ENCODE measurements at places on chromosomes 1 and 21. TPM values are rescaled to one million over a fixed set of nuclear protein-coding genes. Genes with fewer than 3 reads are reported as not detected.

DNA sequence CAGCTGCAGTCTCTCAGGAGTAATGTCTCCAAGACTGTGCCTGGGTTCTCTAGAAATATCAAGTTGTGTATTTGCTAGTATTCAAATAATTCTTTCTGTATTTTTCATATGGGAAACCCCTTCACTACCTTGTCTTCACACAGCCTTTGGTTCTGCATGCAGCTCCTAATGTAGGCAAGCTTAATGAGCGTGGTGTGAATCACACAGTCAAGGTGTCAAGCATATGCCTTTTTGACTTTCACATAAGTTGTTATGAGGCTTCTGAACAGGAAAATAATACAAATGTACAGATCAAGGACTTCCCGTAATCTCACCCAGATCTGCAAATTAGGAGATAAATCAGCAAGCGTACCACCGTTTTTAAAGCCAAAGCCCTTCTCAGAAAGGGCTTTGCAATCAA is at the start of gene FCRL3:
TSS of gene FCRL3 (minus strand) at position 38 of the 400 bp plus-strand sequence. CDS start 280 bp downstream, outside the sequence.
- DNase-seq: no peak

GRCh38 chr1:50423670-50424000 is 392 bp upstream of the DMRTA2 start:
- DNase-seq: no peak

GRCh38 chr1:6454856-6455751 is 10.9 kb downstream of the TNFRSF25 start:
- no peak for DNase-seq

- no peak for DNase-seq
These were observed 450.0 kb downstream of the USP25 start for GRCh38 chr21:16179773-16180172.

GRCh38 chr1:212586206-212587015 is 22.1 kb upstream of the ATF3 start:
- no peak for DNase-seq

DNA sequence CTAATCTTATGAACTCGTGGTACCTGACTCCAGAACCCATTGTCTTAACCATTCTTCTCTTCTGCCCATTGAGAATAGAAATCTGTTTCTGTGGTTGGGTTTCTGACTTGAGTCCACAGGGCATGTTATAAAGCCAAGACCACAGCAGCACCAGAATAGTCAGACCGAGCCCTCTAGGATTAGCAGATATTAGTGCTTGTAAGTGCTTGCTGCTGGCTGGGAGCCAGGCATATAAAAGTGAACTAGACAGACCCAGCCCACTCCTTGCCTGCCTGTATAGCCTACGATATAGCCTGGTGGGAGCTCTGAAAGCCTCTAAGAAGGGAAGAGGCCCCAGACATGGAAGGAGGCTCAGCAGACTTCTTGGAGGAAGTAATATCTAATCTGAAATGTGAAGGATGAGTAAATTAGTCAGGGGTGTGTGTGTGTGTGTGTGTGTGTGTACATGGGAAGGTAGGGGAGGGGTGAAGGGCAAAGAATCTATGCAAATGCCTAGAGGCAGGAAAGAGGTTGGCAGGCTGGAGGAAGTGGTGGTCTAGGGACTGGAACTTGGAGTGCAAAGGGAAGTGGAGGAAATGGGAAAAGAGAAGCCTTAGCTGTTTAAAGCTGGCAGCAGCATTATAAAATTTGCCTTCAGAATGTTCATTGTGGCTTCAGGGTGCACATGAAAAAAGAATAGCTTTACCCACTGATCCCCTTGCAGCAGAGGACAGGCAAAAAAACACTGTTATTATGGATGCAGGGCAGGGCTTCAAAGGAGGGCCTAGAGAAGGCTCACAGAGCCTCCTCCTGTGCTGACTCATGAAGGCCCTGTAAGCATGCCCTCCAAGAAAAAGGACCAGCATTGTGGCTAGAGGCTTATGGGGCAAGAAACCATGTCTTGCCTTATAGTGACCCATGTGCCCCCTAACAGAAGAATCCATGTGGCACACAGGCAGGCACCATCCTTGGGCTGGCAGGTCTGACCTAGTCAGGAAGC is 169.2 kb downstream of the LMX1A start:
- DNase-seq: no peak

DNA sequence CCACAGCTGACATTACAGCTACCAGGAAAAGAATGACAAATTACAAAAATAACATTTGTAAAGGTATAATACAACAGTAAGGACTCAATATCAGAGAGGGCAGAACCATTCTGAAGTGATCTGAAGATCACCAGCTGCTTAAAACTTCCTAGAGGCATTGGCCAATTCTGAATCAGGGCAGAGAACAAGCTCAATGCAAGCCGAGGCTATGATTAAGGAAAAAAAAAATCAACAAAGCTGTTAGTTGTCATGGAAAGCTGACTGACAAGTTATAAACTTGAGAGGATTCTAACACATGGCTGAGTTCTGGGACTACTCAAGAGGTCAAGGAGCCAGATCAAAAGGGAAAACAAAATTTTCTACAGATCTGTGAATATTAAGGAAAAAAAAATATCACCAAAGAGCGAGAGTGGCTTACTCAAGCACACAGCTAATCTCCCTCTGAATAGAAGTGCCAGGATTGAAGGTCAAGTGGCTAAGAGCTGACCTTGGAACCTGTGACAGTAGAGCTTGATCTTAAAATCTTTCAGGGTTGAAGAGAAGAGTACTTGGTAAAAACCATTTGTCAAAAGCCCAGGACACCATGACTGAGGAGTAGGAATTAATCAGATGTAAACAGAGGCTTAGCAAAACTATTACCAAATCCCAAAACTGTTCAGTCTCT is 383.4 kb downstream of the USP25 start:
- no peak for DNase-seq

GRCh38 chr1:71823708-71824305 is 458.5 kb downstream of the NEGR1 start:
- DNase-seq: no peak

- no peak for DNase-seq
These were observed 2.8 kb upstream of the ADORA1 start for GRCh38 chr1:203124546-203125317.

GRCh38 chr1:119090250-119090649 is 50.2 kb downstream of the WARS2 start:
- DNase-seq: no peak

DNA sequence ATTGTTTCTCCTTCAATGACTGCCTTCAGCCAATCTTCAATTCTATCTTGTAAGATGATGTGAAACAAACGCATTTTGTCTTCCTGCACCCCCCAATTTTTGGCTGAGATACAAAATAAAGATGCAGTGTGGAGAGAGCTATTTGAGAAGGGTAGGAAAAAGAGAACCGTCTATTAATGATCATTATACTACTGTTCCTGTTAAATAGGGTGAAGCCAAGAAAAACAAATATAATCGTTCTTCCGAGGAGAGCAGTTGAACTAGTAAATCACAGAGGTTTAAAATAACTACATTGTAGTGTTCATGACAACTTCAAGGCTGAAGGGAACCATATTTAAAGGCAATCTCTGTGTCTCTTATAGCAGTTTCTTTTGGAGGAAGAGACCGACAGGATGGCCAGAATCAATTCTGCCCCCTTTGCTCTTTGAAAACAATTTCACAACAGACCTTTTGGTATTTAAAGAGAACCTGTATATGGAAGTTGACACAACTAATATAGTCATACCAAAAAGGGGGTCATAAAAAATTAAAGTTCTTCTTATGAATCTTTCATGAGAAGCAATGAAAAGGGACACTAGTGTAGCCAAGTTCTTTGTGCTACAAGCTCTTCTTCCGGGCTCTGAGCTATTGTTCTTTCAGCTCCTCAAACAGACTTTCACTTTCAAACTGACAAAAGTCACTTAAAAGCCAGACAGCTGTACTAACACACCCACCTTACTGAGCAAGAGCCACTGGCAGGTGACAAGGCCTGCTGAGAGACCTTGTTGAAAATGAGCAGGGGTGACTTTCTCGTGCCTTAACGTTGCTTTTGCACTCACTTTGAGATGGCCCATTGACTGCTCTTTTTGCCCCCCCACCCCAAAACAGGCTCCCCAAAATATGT is 30.9 kb downstream of the PROX1 start:
- DNase-seq: no peak

GRCh38 chr1:212737559-212737958 is 37.9 kb upstream of the BATF3 start:
- DNase-seq: no peak

- no peak for DNase-seq
These were observed 36.5 kb downstream of the SYF2 start for GRCh38 chr1:25195835-25196234.

DNA sequence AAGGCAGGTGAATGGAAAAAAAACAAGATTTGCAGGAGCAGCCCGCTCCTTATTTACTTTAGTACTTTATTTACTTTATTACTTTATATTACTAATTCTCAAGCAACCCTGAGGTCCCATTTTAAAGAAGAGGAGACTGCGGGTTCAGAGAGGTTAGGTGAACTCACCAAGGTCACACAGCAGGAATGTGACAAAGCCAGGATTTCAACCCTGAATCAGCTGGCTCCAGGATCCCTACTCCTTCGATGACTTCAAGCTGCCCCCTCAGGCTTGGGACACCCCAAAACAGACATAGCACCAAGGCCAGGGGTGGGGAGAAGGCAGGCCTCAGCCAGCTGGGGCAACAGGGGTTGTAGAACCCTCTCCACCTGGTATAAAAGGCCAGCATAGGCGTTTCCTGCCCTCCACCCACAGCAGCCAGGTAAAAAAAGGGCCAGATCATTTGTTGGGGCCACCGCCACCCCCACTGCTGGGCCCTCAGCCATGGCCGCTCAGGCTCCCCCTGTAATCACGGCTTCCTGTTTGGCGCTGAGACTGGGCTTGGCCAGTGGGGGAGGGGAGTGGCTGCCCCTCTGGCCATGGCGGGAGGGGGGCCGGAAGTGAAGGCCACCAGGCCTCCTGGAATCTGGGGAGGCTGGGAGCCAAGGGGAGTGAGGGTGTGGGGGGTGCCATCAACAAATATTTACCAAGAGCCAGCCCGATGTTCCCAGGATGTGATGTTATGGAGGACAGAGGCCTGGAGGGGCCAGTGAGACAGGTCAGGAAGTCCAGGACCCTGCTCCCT is 6.6 kb downstream of the SDC3 start:
- peak; percentile 66 for DNase-seq

DNA sequence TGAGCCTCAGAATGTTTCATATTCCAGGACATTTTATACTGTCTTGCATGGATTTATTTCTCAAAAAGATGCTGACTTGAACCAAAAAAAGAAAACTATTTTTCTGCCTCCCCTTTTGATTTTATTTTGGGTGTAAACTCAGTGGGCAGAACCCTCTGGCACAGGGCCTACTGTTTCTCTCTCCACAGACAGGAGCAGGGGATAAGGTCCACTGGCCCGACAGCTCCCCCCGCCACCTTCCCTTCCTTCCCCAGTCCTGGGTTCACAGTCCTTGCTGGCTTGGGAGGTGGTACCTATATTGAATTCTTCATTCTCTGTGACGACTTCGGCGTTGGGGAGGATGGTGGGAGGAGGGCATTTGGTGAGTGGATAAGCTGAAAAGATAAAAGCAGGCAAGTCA is 114.3 kb downstream of the ZSCAN20 start:
- no peak for DNase-seq

DNA sequence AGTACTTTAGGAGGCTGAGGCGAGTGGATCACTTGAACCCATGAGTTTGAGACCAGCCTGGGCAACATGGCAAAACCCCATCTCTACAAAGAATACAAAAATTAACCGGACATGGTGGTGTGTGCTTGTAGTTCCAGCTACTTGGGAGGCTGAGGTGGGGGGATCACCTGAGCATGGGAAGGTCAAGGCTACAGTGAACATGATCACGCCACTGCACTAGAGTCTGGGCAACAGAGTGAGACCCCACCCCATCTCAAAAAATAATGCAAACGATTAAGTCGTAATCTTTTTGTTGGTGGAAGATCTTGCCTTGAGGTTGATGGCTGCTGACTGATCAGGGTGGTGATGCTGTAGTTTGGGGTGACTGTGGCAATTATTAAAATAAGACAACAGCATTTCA is 6.3 kb downstream of the RCAN3 start:
- no peak for DNase-seq

GRCh38 chr1:182213163-182213562 is 151.7 kb upstream of the ZNF648 start:
- no peak for DNase-seq

DNA sequence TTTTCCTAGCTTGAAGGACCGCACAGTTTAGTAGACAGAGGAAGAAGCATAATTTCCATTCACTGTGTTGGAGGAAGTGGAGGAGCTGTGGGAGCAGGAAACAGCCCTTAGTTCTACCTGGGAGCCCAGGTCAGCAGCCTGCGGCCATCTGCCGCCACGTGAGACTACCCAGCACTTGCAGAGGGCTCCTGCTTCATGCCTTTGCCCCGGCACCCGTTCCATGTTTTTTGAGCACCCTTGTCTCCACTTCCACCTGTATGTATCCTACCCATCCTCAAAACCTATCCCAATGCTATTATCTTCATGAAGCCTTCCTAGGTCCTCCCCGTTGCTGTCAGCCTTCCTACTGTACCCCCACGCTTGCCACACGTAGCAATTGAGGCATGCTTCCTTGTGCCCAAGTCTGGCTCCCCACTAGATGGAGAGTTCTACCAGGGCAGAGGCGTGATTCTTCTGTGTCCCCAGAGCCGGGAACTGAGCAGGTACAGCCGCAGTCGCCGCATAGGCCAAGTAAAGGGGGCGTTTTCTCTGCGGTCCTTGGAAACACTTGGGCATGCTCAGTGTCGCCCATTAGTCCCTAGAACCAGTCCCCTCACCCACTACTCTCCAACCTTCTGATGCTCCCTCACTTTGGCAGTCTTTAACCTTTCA is 1.9 kb downstream of the SLC6A9 start:
- no peak for DNase-seq

DNA sequence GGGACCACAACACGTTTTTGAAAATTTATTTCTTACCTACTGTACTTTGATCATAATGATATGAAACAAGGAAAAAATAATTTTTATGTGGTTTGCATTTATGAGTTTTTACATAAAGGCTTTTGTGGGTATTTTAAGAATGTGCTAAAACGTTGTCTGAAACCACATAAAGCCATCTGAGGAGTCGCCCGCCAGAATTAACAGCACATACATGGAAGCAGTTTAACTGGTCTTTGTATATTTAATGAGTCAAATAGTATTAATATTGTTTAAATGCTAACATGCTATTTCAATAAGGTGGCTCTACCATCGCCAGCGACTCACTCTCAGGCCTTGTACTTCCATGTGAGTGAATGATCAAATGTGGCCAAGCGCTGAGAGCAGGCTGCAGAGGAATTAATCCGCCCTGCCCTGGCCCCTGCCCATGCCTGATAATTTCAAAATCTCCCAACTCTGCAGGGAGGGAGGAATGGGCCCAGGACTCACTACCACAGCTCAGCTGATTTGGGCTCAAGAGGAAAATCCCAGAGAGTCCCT is 49.6 kb downstream of the SLC66A1 start:
- no peak for DNase-seq

GRCh38 chr1:45840704-45841103 is 37.3 kb downstream of the MAST2 start:
- no peak for DNase-seq

The MSH4 gene
- total RNA-seq: 0.66 TPM

The C1orf94 gene
- total RNA-seq: not detected

The PGBD5 gene
- total RNA-seq: 0.48 TPM

The OR2W3 gene
- total RNA-seq: not detected

The ATP6V1G3 gene
- not detected for total RNA-seq

The NLRP3 gene
- total RNA-seq: 3.2 TPM

The MECR gene
- 21.3 TPM for total RNA-seq

The TSPEAR gene
- 0.15 TPM for total RNA-seq

The CCNL2 gene
- 285 TPM for total RNA-seq

The UQCRHL gene
- total RNA-seq: 0.66 TPM

The B4GALT3 gene
- total RNA-seq: 29.4 TPM

The AGO4 gene
- 22.4 TPM for total RNA-seq

The PTCH2 gene
- 2.2 TPM for total RNA-seq

The LAPTM5 gene
- total RNA-seq: 41.3 TPM

The HCN3 gene
- 2.3 TPM for total RNA-seq

The TNNT2 gene
- total RNA-seq: 2.6 TPM

The KLF17 gene
- total RNA-seq: not detected
